ENCODE measurements at places on chromosomes 2 and 18.

- DNase-seq, result peak; percentile 21
Observed at GRCh38 chr2:39728941-39729351, 50.1 kb downstream of the THUMPD2 start.

GRCh38 chr2:95091885-95092555, 29.6 kb downstream of the MRPS5 start:
- DNase-seq, result no peak

GRCh38 chr2:119257198-119257597, 33.6 kb downstream of the STEAP3 start:
- no peak for DNase-seq

GRCh38 chr2:219178377-219179175, 501 bp downstream of the RETREG2 start:
- peak; percentile 29 for DNase-seq

DNA sequence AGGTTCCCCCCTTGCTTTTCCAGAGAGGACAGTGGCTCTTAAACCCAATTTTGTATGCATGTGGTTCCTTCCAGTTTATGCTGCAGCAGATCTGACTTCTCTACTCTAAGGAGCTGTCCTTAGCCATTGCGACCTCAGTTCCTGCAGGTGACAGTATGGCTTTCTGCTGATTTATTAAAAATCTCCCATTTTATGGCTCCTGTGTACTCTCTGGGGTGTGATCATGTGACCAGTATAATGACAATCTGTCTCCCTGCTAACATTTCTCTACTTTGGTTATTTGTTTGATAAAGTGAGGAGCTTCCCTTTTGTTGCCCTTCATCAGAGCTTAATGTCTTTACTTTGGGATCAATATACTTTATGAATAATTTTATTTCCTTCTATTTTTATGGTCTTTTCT, 148.7 kb upstream of the VRK2 start:
- no peak for DNase-seq

- DNase-seq, result no peak
Observed at GRCh38 chr2:101080211-101081068, 70.7 kb downstream of the TBC1D8 start.

DNA sequence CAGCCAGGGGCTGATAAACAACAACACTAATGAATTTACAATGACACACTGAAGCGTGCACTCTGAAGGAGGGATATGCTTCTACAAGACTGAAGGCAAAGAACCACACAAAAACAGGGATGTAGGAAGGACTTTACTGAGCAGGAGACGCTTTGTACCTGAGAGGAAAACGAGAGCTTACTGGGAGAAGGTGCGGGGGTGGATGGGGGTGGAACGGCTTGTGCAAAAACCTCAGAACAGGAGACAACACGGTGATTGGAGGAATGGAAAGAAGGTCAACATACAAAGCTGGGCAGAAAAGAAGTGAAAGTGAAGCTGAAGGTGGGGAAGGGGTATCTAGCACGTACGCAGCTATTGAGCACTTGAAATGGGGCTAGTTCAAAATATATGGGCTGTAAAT, 93.1 kb downstream of the SLC8A1 start:
- no peak for DNase-seq

GRCh38 chr2:20194097-20195015, 30.6 kb downstream of the SDC1 start:
- DNase-seq, result no peak

Data from stimulated activated CD4-positive, alpha-beta T cell treated with anti-CD3 and anti-CD28 coated beads, Interleukin-4, amount 100 ng/mL, for 24 hours (primary cell).